ENCODE measurements at places on chromosomes 16 and 17.

- no peak for DNase-seq
Measured at GRCh38 chr17:41987642-41988041, 21.0 kb downstream of the CNP start.

GRCh38 chr16:62475573-62475972, 439.3 kb upstream of the CDH8 start:
- no peak for DNase-seq

DNA sequence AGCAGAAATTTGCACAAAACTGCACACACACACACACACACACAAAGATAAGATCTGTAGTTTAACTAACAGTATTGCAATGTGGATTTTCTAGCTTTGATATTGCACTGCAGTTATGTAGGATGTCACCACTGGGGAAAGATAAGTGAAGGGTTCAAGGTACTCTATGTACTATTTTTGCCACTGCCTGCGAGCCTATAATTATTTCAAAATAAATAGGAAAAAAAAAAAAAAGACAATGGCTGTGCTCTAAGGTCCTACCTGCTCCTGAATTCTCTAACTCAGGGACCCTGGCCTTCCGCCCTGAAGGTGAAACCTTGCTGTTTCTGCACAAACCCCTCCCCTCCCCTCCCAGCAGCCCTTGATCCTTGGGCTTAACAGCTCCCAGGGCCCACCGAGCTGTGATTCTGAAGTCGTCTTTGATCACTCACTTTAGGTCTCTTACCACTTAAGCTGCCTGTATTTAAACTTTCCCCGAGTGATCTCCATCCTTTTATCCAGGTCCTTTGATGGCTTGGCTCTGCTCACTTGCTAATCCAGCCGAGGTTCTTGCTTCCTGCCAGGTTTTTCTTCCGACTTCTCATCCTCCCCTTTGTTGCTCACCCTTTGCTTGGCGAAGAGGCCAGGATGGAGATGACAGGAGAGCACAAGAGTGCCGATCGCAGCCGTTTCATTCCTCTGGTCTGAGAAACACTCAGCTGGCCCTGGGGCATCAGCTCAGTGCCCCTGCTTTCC, 37.7 kb downstream of the TMEM114 start:
- DNase-seq, result no peak

- no peak for DNase-seq
Measured at GRCh38 chr17:17605083-17605728, 13.7 kb upstream of the PEMT start.

DNA sequence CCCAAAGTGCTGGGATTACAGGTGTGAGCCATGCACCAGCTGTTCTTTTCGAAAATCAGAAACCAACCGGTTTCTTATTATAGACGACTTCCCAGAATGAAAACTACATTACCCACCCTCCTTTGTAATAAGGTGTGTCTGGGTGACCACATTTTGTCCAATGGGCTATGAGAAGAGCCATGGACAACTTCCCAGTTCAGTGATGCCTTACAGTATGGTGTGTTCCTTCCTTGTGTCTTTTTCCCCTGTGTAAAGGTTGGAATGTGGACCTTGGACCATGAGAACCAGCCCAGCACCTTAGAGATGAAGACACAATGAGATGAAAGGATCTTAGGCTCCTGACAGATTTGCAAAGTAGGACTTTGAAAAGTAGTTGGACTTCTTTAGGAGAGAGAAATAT, 85.0 kb upstream of the ATF7IP2 start:
- DNase-seq, result no peak

DNA sequence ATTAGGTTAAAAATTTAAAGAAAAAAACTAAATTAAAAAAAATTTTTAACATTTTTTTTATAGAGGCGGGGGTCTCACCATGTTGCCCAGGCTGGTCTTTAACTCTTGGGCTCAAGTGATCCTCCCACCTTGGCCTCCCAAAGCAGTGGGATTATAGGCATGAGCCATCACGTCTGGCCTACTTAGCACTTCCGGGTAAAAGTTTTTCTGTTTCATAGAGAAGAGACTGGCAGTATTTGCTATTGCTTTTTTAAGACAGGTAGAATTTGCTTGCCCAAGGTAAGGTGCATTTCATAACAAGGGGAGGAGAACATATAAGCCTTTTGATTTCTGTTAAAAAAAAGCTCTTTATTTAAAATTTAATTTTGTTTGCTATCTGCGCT, 12.0 kb upstream of the HAPSTR1 start:
- no peak for DNase-seq

DNA sequence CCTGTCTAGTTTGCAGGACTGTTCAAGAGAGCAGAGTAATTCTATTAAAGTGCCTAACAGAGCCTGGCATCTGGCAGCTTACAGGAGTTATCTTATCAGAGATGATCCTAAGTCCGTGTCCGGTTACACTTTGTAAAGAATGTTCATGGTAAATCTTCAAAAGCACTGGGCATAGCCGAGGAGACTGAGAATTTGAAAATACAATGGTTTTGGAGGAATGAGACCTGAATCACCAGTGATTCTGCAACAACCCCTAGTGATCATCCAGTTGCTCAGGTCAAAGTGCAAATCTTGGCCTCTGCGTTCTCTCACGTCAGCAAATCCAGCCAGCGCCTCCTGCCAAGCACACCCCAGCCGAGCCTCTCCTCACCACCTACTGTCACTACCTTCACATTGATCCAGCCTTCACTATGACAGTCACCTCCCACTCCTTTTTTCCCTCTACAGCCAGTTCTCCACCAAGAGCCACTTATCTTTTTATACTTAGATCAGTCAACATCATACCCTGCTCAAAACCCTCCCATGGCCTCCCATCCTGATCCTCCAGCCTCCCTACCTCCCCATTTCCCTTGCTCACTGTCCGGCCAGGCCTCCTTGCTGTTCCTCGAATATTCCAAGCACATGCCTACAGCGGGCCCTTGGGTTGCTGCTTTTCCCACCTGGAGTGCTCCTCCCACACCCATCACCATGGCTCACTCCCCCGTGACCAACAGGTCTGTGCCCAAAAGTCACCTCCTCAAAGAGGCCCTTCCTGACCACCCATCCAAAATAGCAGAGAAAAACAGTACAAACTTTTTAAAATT, 57.4 kb upstream of the ERN1 start:
- no peak for DNase-seq

GRCh38 chr17:44359458-44360143, 4.1 kb downstream of the FAM171A2 start:
- DNase-seq, result no peak

DNA sequence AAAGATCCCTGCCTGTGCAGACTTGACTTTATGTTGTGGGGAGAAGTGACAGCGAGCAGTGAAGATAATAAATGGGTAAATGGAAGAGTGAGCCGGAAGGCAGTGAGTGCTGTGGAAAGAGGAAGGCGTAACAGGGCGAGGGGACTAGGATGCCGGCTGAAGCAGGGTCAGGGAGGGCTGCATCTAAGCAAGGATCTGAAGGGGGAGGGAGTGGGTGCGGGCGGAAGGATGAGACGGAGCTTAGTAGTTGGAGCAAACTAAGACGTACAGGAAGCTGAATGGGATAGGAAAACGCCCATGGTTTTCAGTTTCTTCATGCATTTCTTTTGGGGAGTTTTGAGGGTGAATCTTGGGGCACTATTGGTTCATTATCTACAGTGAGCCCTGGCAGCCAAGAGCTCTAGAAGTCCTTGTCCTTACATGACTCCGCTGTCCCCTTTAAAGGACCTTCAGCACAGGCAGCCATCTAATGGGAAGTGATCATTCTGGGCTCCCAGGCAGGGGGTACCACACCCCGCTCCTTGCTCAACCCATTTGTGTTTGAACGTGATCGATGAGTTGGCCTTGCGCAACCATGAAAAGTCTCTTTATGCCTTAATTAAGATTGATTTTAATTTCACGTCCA, 10.4 kb upstream of the NAT9 start:
- DNase-seq, result no peak

DNA sequence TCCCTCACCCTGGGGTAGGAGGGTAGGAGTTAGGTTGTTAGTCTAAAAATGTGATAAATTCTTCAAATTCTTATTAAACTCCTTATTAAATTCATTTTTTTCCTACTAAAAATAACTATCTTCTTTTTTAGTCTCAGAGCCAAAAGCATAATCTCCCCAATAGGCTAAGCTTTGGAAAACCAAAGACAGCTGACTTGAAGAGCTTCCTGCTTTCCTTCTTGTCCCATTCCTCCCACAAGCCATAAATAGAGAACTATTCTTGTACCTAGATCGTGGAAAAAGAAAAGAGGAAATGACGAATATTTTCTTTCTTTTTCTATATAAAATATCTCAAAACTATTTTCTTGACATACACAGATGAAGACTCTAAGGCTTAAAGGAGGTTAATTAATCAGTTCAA, 486.9 kb downstream of the CDH8 start:
- no peak for DNase-seq

- peak; percentile 79 for DNase-seq
Measured at GRCh38 chr17:10616502-10617119, 40.5 kb downstream of the MYH3 start.

DNA sequence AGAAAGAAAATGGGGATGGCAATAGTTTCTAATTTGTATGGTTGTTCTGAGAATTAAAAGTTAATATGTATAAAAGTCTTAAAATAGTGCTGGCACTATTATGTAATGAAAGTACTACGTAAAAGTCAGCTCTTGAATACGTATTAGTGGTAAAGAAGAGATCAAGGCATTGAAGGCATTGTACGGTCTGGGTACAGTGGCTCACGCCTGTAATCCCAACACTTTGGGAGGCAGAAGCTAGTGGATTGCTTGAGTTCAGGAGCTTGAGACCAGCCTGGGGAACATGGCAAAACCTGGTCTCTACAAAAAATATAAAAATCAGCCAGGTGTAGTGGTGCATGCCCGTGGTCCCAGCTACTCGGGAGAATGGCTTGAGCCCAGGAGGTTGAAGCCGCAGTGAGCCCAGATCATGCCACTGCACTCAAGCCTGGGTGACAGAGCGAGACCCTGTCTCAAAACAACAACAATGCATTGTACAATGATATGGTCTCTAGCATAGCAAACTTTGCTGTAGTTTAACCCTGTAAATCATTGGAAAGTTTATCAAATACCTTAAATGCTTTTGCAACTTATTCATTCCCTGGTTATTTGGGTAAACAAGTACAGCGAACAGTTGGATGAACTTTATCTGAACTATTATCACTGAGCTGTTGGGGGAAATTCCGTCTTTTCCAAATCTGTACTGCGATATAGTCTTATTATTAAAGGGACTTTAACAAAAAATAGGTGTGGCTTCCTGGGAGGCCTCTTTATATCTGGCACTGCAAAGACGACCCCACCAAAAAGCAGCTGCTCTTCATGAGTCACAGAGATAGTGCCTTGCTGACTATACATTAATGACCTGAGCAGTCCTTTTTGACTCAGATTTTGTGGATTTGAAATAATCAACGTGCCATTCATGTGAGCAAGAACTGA, 73.6 kb downstream of the GPRC5B start:
- DNase-seq, result peak; percentile 77

DNA sequence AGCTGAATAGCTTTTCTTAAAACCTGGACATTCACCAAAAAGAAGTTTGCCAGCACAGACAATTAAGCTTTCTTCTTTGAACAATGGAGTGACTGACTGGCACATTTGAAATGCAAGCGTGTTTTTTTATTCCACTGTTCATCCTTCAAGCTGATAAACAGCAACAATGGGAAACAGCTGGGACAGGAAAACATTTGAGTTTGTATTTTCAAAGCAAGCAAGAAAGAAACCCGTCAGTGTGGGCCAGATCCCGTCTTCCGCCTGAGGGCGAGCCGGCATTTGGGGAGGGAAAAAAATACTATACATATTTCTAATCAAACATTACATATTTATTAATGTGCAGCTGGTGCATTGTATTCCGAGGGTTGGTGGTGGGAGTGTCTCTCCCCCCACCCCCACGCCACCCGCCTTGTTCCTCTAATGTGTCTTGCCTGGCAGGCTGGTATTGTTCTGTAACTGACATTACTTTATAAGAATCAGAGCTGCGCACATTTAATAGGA, 94.3 kb downstream of the CYLD start:
- DNase-seq, result no peak

- no peak for DNase-seq
Measured at GRCh38 chr16:1099189-1100083, 3.4 kb upstream of the C1QTNF8 start.

GRCh38 chr16:69610356-69610755, 44.6 kb downstream of the NFAT5 start:
- DNase-seq, result no peak

DNA sequence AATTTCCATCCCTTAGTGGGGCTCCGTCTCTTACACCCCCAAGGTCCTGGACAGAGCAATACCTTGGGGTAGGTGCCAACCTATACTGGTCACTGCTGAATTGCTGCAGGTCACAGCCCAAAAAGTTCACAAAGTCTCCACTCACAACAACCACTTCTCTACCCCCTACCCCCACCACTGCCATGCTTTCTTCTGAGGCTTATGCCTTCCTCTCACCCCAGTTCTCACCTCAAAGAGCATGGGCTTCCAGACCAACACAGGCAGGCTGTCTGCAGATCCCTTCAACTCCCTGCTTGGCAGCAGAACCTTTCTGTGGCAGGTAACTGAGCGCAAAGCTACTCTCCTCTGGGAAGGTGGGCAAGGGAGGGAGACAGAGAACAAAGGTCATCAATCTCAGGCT, 35.5 kb downstream of the C16orf78 start:
- DNase-seq, result no peak

- DNase-seq, result no peak
Measured at GRCh38 chr16:1109648-1110047, 13.6 kb upstream of the C1QTNF8 start.

DNA sequence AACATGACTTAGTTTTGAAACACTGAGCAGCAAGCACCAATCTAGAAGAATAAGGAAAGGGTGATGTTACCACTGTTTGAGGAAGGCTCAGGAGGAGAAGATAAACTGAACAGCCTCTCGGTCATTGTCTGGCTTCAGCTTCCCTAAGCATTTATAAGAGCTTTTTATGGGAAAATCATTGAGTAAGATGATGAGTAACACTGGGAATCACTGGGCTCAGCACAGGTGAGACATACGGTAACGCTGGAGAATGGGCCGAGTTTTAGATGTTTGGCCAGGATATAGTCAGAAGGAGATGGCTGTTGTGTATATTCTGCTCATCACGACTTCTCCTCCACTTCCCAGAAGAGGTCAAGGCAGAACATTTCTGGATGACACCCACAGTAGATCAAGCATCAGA, 42.2 kb upstream of the ALOX12 start:
- no peak for DNase-seq

DNA sequence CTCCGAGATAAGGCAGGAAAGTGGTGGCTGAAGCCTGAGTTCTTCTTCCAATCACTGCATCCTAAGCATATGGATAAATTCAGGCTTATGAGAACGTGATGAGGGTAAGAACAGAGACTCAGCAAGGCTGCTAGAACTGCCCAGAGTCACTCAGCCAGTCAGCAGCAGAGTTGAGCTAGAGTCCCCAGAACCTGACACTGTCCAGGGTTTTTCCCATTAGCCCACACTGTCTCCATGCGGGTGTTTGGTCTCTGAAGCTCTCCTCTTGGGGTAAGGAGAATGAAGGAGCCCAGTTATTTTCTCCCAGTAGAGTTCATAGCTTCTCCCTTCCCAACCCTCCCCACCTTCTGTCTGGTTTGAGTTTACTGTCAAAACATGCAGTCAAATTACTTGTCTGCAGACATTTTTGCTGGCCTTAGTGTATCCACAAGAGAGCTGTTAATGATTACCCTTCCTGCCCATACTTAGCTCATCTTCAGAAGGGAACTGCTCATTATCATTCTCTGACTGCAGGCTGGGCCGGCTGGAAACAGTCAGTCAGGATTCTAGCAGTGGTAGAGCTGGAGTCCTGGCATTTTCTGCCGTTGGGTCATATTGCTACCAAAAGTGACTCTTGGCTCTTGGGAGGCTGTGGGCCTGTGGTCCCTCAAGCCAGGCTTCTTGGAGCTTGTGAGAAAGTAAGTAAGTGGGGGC, 460.0 kb downstream of the HS3ST3B1 start:
- DNase-seq, result no peak

GRCh38 chr17:82658796-82659452, 10.7 kb upstream of the WDR45B start:
- DNase-seq, result no peak
